NCI-H748 treated with DMSO at 0.1 percent for 48 hours (cell line): ENCODE measurements at places on chromosomes 4 and X.

DNA sequence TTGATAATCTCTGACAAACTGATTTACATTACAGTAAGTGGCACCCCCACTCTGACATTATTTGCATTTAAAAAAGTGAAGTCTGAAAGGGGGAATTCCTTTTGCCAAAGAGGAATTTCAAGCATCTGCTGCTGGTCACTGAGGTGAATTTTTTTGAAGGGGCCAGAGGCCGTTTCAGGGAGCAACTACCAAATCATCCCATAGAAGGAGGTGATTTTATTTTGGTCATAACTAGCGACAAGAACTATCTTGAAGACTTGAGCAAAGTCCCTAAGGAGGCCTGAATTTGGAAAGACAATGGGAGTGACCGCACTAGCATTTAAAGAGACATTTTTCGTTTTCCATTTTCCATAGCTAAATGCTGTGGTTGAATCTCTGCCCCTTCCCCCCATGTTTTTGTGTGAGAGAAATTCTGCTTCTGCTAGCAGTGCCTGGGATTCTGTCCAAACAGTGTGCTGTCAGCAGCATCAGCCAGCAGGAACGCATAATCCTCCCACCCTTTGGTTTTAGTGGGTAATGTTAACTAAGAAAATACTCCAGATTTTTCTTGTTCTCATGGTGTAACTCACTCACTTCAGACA is 110.1 kb upstream of the MED14 start:
- no peak for DNase-seq

GRCh38 chr4:74097631-74098426 is 1.2 kb downstream of the CXCL2 start:
- no peak for DNase-seq

DNA sequence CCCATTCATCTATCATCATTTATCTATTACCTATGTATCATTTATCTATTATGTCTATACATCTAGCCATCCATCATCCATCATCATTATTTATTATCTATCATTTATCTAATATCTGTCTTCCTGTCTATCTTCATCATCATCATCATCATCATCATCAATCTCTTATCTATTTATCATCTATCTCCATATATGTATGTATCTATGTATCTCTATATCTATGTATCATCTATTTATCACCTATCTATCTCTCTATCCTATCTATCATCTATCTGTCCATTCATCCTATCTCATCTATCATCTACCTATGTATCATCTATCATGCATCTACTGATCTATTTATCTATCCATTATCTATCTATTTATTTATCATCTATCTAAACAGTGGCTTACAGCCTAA is 3.8 kb upstream of the GYG2 start:
- no peak for DNase-seq

DNA sequence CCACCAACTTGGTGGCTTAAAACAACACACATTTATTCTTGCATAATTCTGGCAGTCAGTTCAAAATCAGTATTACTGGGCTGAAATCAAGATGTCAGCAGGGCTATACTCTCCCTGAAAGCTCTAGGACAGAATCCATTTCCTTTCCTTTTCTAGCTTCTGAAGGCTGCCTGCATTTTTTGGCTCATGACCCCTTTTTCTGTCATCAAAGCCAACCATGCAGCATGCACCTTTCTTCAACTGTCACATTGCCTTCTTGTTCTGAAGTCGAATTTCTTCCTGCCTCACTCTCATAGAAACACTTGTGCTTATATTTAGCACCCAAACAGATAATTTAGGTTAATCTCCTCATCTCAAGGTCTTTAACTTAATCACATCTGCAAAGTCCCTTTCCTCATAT is 79.8 kb upstream of the PPP1R2C start:
- no peak for DNase-seq

DNA sequence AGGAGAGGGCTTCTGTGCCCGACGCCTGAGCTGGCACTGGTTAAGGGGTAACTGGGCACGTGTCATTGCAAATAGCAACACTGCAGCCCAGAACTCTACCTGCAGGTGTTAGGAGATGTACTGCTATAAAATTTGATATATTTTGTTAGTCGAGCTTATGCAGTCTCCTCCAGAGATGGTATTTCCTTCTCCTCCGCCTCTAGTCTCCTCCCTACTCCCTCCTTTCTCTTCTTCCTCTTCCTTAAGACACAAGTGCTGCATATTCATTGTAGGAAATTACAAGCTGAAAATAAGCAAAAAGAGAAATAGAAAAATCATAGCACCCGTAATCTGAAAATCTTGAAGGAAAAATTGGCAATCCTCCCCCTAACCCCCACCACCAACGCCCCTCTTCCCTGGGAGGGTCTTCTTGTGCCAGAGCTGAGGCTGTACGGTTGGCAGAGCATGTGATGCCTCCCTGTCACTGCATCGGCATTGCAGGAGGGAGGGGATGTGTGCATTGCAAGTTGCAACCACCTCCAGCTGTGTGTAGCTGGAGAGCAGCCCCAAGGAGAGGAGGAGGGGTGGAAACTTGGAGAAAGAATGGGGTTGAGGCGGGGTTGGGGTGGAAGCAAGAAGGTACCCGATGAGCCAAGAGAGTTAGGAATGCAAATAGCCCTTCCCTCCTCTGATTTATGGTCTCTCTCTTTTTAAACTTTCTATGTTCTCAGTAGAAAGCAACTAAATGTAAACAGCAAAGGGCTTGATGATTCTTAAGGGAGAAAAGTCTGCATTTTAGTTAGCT is 48.3 kb upstream of the MND1 start:
- no peak for DNase-seq

GRCh38 chr4:147984065-147984777 is 252.3 kb downstream of the ARHGAP10 start:
- DNase-seq: no peak

DNA sequence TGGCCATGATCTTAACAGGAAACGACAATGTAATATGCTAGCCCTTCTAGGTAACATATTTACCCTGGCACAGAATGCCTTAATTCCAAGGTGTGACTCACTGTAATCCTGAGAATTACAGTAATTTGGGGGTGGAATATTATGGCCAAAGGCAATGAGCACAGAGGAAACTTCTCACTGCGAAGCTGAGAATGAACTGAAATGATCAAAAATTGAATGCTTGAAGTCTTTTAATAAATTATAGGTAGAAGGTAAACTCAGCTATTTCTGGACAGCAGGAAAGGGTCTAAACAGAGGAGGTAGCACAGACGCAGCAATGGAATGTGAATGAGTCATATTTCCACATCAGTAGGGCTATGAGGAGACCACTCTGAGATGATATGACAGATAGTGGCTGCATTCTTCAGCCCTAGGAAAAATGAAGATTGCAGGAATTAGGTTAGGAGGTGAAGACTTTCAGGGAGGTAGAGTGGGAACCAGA is 312.6 kb downstream of the PACRGL start:
- DNase-seq: no peak

GRCh38 chr4:166386491-166387360 is 513.7 kb downstream of the TLL1 start:
- DNase-seq: peak; percentile 69

GRCh38 chr4:69707807-69708206 is 52.6 kb downstream of the SULT1B1 start:
- no peak for DNase-seq

GRCh38 chrX:153806999-153807575 is 12.6 kb downstream of the SSR4 start:
- DNase-seq: no peak

- DNase-seq: no peak
These were observed 63.5 kb upstream of the MAOA start for GRCh38 chrX:43592597-43592996.

- DNase-seq: no peak
These were observed 8.7 kb downstream of the RXFP1 start for GRCh38 chr4:158530381-158530780.

GRCh38 chrX:65608026-65608425 is 59.4 kb upstream of the MSN start:
- no peak for DNase-seq
